NCI-H187 treated with DMSO at 0.1 percent for 48 hours (cell line): ENCODE measurements at places on chromosomes 6 and 20.

GRCh38 chr20:46621492-46621891 lies 29.8 kb downstream of the SLC13A3 start:
- DNase-seq, result no peak

DNA sequence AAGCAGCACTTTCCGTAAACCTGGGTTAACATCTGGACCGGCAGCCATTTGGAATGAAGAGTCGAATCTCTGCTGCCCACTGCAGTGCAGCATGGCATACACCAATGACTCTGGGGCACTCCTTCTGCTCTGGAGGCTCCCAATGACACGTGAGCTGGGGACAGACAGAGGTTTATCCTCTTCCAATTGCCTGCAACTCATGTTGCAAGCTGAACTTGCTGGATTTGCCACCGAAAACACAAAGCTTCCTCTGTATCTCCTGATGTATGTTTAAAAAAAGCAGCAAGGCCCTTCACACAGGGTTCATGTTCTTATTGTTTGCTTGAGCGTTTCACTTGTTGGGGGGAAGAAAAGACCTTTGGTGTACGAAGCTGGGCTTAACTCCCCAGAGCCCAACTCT lies 10.8 kb downstream of the NCOA5 start:
- no peak for DNase-seq

GRCh38 chr6:33641602-33642001 lies 20.5 kb downstream of the ITPR3 start:
- DNase-seq, result no peak

DNA sequence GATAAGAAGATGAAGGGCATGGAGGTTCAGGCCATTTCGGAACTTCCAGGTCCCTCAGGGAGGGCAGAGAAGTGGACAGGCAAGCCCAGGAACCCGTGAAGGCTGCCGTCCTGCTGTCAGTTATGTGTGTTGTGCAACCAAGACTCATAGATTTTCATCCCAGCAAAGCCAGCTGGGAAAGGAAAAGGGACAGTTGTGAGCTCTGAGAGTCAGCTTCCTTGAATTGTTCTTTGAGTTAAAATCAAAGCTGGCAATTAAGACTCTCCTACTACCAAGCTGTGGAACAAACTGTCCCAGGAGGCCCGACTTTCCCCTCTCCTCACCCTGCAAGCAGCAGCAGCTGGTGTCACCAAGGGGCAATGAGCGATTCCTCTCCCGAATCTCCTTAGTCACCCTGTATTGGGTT lies 46.3 kb upstream of the IYD start:
- no peak for DNase-seq
